COR-L47 (cell line): ENCODE measurements at places on chromosomes 1 and 21.
A peak's percentile ranks its signal among the peaks of the same experiment; 100 is the strongest.

DNA sequence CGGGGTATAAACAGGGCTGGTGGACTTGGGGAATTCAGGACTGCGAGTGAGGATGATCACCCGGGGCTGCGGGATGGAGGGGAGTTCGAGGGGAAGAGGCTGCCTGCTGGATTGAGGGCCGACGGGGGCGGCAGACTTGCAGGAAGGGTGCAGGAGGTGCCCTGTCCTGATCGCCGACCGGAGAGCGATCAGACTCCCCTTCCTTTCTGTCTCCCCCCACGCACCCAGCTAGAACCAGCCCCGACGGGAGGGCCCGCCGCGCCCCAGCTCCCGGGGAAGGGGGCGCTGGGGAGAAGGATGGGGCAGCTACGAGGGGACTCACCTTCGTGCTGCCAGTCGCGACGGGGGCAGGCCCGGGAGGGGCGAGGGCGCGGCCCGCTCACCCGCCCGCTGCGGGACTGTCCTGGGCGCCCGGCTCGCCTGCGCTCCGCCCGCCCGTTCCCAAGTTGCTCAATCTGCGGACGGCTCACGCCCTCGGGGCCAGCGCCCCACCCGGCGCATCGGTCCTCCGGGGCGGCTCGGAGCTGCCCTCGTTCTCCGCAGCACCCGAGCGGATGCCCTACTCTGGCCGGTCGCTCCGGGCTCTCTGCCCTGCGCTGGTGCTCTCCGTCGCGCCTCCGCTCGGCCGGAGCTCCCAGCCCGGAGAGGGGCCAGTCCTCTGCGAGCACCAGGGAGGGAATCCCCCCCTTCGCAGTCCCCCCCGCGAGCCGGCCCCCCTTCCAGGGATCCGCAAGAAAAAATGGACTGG, at the start of gene RSPO1:
TSS of gene RSPO1 (minus strand) at position 649 of the 748 bp plus-strand sequence. CDS start 5,231 bp downstream, outside the sequence.
- DNase-seq: no peak

GRCh38 chr1:8473121-8473875, 155.4 kb downstream of the SLC45A1 start:
- no peak for DNase-seq

DNA sequence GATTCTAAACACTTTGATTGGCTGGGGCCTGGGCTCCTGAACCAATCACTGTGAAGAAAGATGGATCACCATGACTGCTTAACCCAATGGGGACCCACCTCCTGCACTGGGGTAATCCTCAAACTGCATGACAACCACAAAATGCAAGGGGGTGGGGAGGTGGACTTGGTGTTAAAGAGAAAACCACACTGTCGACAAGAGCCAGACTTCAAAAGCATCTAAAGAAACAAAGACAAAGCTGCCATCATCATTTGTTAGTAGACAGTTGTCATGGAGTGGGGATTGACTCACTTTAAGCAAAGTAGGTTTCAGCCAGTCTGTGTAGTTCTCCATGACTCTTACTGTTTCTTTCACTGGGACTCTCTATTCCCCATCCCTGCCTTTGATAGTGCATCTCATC, 433.8 kb downstream of the PLPP3 start:
- DNase-seq: no peak

- peak; percentile 39 for DNase-seq
These were observed 45.9 kb downstream of the KIAA0040 start for GRCh38 chr1:175146529-175147213.

DNA sequence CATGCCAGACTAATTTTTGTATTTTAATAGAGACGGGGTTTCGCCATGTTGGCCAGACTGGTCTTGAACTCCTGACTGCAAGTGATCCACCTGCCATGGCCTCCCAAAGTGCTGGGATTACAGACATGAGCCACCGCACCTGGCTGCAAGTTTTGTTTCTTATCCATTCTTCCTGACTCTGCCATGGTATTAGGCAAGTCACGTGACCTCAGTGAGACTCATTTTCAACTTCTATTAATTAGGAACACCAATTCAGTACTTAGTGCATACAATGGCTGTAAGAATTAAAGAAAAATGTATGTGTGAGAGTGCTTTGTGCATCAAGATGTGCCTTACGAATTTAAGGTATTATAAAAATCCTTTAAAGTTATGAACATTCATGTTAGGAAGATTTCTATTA, 111.2 kb downstream of the CACNA1E start:
- no peak for DNase-seq

GRCh38 chr1:79974659-79975058, 968.1 kb upstream of the ADGRL4 start:
- no peak for DNase-seq

GRCh38 chr1:227318016-227318852, at the start of gene CDC42BPA:
Gene CDC42BPA, minus strand, starts transcription at chr1:227318492. Its CDS starts 1,310 bp downstream, at chr1:227317182.
- peak; percentile 88 for DNase-seq

- DNase-seq: no peak
These were observed 103.7 kb upstream of the SOD1 start for GRCh38 chr21:31555741-31556191.

- peak; percentile 63 for DNase-seq
These were observed 21.0 kb downstream of the PDE9A start for GRCh38 chr21:42674351-42674940.

- no peak for DNase-seq
These were observed 1148.8 kb upstream of the ADGRL4 start for GRCh38 chr1:80155371-80155770.

GRCh38 chr21:31489014-31489413, 145.0 kb upstream of the TIAM1 start:
- no peak for DNase-seq

DNA sequence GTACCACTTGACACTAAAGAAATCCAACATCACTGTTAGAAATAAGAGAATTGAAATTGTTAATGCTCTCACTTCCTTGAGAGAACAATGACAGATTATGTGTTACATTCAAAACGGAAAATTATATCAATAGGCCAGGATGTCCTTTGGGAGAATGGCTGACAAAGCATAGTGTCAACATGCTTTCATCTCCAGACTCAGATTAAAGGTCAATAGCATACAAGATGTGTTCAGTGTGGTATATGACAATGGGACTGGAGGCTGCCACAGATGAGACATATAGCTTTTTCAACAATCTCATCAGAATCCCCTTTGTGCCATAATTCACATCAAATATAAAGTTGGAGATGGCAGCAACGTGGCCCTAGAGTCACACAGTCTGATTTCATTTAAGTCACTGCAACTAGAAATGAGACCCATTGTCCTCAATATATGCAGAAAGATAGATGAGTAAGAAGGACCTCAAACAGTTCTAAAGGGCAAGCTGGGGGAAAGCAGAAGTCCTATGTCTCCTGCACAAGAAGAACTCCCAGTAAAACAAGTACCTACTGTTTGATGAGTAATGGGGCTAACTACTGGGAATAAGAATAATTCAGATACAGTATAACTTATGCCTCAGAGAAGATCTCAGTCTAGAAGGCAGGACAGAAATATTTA, 327.9 kb downstream of the TTLL7 start:
- DNase-seq: no peak

DNA sequence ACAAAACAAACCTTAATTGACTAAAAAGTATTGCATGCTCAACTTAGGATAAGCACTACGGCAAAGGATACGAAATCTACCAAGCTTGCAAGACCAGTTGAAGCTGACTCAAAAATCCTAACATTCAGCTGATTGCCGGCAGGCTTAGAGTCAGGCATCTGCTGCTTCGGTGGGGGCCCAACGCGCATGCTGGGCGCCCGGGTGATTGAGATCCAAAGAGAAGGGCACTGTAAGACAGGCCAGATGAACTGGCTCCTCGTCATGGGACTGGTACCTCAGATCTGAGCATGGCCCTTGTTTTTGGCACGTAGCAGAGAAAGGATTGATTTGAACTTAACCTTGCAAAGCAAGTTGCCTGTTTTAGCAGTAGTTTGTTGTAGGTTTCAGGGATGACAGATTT, 86.6 kb downstream of the PRDM2 start:
- no peak for DNase-seq

DNA sequence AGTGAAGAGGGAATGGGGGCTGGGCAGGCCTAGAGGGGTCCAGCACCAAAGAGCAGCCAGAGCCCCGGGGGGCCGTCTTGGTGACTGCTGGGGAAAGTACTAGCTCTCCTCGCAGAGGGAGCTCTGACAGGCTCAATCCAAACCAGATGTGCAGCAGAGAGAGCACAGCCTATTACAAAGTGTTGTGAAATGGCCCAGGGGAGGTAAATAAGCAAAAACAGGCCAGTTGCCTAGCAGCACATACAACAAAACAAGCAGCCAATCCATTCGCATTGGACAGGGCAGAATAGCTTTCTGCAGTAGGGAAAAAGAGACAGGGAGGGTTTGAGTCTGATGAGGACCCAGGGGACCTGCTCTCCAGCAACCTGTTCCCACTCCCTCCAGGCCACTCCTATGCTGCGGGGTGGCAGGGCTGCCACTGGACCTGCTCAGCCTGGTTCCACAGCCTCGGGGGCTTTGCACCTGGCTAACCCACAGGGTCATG, 239.6 kb upstream of the FGGY start:
- no peak for DNase-seq

GRCh38 chr1:201648066-201648906, 109.4 kb downstream of the NAV1 start:
- peak; percentile 64 for DNase-seq

DNA sequence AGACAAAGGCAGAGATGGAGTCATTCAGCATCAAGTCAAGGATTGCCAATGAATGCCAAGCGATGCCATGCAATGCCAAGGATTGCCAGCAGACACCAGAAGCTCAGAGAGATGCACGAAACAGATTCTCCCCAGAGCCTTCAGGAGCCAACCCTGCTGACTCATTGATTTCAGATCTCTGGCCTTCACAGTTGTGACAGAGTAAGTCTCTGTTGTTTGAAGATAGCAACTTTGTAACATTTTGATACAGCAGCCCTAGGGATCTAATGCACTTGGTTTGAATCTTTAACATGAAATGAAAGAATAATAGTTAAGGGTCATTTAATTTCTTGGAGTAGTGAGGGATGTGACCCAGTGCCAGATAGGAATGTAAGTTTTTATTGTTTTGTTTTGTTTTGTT, 287.4 kb upstream of the RUNX1 start:
- DNase-seq: no peak

GRCh38 chr1:92210701-92211100, 7.0 kb upstream of the C1orf146 start:
- DNase-seq: no peak

GRCh38 chr1:240441669-240442068, 170.3 kb downstream of the GREM2 start:
- DNase-seq: no peak

DNA sequence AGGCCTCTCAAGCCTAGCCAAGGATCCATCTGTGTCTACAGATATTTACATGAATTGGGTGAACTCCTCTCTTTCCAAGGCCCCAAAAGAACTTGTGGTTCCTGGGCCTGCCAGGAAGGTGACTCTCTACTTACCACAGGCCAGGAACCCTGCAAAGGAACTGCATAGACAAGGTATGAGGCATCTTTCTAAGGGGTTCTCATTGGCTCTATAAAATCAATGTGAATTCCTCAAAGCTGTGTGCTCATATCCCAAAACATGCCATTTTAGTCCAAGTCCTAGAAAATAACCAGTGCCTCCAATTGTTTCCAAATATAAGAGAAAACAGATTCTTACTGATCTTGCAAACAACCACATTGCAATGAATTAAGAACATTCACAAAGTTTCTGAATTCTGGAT, 39.9 kb upstream of the RGL1 start:
- DNase-seq: no peak

DNA sequence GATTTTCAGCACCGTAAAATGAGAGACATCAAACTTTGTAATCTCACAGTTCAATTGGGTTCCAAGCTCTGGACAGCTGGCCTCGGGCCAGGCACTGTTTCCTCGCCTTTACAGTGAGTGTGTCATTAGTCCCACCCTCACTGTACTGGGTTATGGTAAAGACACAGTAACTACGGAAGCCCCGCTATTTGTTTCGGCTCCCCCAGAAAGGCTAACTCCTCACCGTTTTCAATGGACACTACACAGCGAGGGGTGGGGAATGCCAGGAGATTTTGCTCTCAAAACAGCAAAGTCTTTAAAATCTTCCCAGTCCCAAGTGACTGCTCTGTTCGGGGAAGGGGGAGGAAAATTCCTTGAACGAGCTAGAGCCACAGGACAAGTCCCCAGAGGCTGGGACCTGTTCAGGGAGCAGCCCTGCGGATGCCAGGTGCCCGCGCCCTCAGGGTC, 757 bp upstream of the SPSB1 start:
- no peak for DNase-seq

DNA sequence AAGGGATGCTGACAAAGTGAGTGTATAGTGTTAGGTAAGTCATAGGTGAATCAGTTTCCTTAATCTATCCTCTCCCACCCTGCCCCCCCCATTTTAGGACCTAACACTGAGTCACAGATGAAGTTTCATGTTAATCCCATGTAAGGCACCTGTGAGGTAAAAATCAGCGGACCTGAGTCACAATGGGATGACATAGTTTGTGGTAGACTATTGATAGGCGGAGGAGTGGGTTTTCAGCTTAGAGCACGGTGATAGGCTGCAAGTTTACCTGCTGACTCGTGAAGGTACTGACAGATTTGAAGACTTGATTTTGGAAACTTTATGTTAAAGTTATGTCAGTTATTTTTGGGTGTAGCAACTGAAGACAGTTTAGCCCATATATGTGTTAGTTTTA, 1.7 kb downstream of the TOR1AIP1 start:
- peak; percentile 12 for DNase-seq

- no peak for DNase-seq
These were observed 223.2 kb downstream of the FOXD2 start for GRCh38 chr1:47661040-47661439.

DNA sequence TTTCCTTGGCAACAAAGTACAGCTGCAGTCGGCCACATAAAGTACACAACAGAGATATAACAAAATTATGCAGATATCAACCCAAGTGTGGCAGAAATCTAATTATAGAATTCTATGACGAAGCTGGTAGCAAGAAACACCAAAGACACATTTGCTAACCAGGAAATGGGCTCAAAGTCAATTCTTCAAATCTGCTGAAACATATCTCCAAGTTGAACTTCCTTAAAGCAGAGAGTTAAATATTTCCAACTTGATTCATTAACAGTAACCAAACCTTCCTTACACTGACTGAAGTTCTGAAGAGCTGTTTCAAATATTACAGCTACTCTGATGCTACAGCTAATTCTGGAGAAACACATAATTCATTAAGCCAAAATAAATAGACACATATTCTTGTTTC, 67.6 kb upstream of the SDC3 start:
- DNase-seq: no peak

- no peak for DNase-seq
These were observed 84.4 kb downstream of the NTPCR start for GRCh38 chr1:233034836-233035235.

DNA sequence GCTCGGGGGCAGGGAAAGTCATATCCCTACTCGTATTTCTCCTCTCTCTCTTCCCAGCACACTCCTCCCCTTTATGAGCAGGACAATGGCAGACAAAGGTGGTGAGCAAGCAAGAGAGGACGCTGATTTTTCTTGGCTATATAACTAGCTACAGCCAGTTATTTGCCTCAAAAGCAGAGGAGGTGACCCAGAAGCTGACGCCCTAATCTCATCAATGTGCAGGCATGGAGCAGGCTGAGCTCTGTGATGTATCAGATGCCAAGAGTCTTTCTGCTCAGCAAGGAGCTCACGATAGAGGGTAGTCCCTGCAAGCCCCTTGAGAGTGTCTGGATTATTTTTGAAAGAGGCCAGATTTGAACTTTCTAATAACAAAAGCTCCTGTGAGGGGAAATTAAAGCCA, 75.5 kb downstream of the ASTN1 start:
- DNase-seq: no peak
